Right cardiac atrium (tissue), 5 donors: ENCODE measurements at places on chromosomes 11 and 22. TPM values are rescaled to one million over a fixed set of nuclear protein-coding genes. Genes with fewer than 3 reads are reported as not detected.
A peak's percentile ranks its signal among the peaks of the same experiment; 100 is the strongest.

DNA sequence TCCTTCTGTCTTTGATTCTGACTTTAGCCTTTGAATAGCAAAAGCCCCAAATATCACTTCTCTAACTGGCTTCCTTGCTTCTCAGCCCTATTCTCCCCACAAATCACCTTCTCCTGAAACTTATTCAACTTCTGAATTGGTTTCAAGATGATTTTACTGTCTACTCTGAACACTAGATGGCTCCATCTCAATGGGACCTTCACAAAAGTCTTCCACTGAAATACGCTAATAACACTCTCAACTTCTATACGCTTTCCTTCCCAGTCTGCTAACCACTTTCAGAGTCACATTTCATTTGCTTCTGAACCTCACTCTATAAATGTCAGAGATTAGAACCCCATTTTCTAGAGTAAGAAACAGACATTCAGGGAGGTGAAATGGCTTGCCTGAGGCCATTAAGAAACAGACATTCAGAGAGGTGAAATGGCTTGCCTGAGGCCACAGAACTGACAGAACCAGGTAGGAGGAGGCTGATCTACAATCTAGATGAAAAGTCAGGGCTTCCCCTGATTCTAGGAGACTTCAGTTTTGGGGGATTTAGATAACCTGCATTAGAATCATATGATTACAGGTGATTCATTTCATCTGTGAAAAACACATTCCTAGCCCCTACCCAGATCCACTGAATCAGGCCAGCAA lies 20.6 kb downstream of the MORC2 start:
- DNase-seq = no peak

- DNase-seq = no peak
These were observed 5.1 kb downstream of the APBB1 start for GRCh38 chr11:6413791-6414201.

Gene OR4C46
- not detected for total RNA-seq

Gene CCDC86
- total RNA-seq = 6.5 TPM

DNA sequence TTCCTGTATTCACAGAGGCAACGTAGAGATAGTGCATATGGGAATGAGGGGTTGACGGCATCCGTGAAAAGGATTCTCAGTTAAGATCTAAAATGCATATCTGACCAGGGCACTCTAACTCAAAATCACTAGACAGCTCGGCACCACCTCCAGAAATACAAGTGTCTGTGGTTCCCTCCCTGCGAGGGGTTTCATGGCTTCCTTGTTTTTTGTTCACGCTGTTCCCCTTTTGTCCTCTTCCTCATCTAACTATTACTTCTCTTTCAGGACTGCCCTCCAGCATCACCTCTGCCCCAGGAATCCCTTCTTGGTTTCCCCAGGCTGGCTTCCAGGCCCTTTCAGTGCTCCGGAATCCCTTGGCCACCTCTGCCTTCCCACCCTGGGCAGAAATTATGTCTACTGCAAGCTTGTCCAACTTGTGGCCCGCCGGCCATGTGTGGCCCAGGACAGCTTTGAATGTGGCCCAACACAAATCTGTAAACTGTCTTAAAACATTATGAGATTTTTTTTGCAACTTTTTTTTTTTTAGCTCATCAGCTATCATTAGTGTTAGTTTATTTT lies 159.9 kb downstream of the FBXO7 start:
- no peak for DNase-seq

Gene CXCR5
- total RNA-seq = not detected

DNA sequence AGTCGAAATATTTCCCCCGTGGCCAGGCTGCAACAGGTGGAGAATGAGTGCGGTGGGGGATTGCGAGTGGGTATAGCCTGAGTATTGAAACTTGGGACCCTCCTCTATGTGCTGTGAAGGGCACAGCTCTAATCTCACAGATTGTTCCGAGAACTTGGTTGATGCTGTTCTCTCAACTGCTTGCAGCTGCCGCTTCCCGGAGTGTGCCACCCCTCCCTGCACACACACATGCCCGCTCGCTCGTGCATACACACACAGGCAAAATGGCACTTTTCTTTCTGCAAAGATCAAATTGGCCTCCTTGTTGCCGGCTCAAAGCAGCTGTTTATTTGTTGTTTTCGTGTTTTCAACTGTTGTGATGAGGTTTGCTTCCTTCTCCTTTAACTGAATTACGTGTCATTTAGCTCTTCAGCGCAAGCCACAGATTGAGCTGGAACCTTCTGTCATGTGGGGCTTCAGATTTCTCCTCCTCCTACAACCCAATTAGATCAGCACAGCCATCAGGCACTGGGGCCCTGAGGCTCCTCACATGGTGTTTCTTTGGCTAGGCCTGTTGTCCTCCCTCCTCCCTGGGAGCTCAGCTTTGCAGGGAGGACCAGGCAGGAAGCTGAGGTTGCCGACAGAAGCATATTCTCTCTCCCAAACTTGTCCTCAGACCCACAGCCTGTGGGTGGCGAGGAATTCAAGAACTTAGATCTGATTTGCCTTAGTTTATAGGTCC lies 13.9 kb upstream of the B3GAT1 start:
- no peak for DNase-seq

- peak; percentile 73 for DNase-seq
These were observed at the start of gene MORC2 for GRCh38 chr22:30968015-30968923. Gene MORC2 (minus strand): TSS chr22:30968774. CDS start chr22:30967889, 885 bp downstream.
